ENCODE measurements at places on chromosomes 7 and 10.

GRCh38 chr10:25177754-25178135 is 2.9 kb downstream of the GPR158 start:
- DNase-seq = no peak

- DNase-seq = no peak
Measured at GRCh38 chr10:3785851-3786271, 852 bp upstream of the KLF6 start.

DNA sequence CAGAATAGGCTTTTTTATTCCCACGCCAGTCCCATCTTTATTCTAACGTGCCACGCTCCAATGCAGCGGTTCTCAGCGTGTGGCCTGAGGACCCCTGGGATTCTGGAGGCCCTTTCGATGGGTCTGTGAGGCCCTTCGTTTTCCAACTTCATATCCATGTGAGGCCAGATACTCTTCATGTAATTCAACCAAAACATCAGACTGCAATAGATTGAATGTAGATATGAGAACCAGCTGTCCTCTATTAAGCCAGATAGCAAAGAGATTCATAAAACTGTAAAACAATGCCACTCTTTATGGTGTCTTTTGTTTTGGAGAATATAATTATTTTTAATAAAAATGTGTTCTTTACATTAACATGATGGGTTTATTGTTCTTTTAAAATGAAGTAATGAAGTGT is 53.2 kb upstream of the KMT2C start:
- no peak for DNase-seq

DNA sequence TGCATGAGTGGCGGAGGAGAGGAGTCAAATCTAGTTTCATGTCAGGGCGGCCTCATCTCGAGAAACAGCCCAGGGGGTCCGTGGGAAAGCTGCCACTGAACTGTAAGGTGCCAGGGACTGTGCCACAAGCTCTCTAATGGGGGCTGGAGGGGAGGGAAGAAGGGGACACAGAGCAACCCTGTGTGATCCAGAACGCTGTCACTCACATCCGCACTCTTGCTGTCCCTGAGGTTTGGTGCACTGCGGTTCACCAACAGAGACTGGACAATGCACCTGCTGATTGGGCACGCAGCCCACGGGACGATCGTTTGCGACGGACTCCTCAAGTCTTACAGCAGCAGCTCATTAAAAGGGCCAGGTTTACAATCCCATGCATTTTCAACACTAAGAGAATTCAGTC is 47.7 kb downstream of the AMZ1 start:
- no peak for DNase-seq

- DNase-seq = peak; percentile 30
Measured at GRCh38 chr7:2299131-2299829, 15.0 kb downstream of the SNX8 start.

Data from stimulated activated CD8-positive, alpha-beta memory T cell treated with anti-CD3 and anti-CD28 coated beads, Interleukin-7, amount 100 ng/mL, for 48 hours (primary cell).